Naive thymus-derived CD4-positive, alpha-beta T cell (primary cell): ENCODE measurements at places on chromosomes 4 and X. TPM values are rescaled to one million over a fixed set of nuclear protein-coding genes. Genes with fewer than 3 reads are reported as not detected.

- DNase-seq: no peak
Observed at GRCh38 chrX:94288325-94288724, 614.3 kb downstream of the FAM133A start.

DNA sequence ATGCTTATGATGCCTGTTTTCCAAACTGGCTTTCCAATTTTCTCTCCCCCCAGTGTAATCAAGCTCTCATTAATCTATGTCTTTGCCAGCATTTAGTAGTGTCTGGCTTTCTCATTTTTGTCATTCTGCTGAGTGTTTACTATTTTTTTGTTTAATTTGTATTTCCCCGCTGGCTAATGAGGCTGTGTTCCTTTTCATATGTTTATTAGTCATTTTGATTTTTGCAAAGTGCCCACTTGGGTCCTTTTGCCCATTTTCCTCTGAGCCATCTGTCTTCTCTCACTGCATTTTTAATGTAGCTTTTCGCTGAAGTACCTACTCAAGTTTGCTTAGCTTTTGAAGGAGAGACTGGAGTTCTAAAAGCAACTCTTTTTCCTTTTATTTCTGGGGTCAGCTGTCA lies 14.7 kb downstream of the DCK start:
- DNase-seq: no peak

DNA sequence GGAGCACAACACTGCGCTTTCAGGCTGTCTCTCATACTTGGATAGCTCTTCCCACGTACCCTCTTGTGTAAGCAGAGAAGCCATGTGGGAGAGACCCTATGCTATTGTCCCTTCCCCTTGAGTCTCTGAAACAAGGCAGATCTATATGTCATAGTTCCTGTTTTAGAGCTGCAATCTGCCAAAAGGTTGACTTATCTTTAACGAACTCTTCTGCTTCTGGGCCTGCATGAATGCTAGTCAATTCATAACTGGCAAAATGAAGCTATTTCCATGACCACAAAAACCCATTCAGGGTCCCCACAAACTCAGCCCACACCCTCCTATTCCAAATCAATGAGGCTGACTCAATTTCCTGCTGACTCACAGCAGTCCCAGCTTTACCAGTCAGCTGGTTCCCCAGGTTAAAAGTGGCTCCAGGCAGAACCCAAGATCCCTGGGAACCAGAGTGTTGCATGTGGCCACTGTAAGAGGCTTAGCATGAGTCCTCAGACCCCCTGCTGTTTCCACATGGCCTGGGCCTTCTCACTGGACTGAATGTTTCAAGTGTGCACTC lies 25.3 kb upstream of the SOD3 start:
- no peak for DNase-seq

DNA sequence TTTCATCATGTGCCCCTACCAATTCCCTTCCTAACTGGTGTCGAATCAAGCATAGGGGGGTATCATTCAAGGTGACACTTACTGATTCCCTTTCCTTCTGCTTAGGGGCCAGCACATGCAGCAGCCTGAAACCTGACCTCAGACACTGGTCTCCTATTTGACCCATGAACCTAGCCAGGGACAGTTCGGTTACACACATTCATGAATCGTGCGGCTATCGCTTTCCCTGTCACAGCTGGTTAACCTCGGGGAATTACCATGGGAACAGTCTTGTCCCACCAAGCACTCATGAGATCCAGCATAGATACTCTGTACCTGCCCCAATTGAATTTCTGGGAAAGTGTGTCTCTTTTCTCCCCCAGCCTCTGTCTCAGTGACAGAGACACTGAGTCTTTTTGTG lies 140.4 kb downstream of the ZNF674 start:
- DNase-seq: no peak

VSIG4 gene
- total RNA-seq: 1.2 TPM

GRCh38 chr4:48585401-48585800 lies 95.3 kb downstream of the ZAR1 start:
- no peak for DNase-seq
